ENCODE measurements at places on chromosomes 12 and 14.

- no peak for DNase-seq
Observed at GRCh38 chr14:69323999-69324282, 64.0 kb downstream of the GALNT16 start.

- no peak for DNase-seq
Observed at GRCh38 chr14:32578181-32578580, 249.1 kb downstream of the AKAP6 start.

DNA sequence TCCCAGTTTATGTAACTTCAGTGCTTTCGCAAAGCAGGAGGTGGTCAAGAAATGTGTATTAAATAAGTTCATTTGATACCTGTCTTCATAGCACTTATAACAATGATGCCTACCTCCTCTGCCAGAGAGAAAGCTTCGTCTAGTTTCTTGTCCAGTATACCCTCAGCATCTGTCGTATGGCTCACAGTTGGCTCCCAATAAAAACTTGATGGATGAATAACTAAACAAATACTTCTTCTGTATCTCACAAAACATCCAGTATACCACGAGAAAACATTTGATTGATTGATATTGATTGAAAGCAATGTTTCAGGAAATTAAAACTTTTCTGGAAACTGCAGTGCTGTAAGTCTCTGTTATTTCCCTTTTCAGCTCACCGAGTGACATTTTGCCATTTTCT is 26.9 kb upstream of the PTGDR start:
- no peak for DNase-seq

DNA sequence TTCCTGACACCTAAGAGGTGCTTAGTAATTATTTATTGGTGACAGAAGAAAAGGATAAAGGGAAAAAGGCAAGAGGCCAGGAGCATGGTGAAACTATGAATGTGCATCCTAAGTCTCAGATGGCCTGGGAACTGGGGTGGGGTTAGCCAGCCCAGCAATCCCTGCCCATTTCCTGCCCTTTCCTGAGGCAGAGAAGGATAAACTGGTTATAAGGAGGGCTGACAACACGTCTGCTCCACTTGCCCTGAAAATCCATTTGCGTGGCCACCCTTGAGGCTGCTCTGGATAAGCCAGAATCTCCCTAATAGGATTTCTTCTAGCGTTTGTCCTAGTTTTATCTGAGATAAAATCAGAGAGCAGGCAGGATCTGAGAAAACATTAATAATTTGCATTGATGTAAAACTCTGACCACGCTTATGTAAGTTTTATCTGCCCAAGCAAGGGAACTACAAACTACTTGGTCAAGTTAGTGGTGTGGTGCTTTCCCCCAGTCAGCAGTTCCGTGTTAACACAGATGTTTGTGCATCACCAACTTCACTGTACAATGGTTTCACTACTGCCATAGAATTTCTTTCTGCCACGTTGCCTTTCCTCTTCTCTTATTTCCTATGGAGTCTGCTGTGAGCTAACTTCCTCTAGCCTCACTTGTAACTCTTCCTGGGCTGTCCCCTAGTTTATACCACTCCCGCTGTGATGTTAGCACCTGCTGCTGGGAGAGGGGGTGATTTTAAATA is 392.7 kb downstream of the RPS29 start:
- DNase-seq = no peak

DNA sequence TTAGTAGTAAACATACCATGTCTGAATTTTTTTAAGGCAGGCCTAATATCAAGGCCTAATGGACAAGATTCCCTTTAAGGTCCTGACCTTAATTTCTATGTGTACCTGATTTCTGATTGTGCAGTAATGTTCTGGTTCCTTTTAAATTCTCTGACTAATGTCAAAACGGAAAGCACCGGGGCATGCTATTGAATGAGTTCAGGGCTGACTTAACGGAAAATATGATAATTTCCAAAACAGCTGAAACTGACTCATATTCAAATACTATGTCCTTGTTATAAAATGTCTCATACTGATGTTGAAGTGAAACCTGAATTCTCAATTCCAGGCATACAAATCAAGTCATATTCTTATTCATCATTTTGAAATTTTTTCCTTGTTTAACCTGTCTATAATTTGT is 6.7 kb downstream of the TAS2R43 start:
- DNase-seq = no peak

GRCh38 chr14:21347201-21347600 is 36.6 kb downstream of the SUPT16H start:
- DNase-seq = no peak

DNA sequence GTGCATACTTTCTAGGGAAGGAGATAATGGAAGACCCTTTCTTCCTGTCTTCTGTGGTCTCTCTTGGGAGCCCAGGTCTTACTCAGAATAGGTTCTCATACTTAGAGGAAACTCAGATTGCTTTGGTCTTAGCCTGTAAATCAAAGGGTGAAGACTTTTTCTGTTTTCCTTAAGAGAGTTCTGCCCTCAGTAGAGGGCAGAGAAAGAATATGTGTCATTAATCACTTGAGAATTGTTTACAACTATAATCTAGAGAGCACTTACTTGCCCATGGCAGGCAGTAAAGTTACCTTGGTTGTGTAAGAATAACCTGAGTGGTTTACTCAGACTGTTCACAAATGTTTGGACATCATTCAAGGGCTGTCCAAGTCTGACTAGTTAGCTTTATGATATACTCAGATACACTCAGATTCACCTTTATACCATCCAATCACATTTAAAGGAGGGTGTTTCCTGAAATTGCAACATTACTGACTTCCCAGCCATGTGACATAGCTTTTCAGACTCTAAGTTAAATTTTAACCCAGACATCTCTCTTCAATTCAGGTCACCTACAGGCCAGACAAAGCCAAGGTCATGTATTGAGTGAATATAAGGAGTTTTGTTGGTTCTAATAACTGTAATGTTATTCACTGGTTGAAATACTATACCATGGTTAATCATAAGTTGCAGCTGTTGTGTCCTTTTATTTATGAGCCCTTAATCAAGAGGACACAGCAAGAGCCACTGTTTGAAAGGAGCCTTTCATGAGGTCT is 372.2 kb downstream of the RAD51B start:
- no peak for DNase-seq

DNA sequence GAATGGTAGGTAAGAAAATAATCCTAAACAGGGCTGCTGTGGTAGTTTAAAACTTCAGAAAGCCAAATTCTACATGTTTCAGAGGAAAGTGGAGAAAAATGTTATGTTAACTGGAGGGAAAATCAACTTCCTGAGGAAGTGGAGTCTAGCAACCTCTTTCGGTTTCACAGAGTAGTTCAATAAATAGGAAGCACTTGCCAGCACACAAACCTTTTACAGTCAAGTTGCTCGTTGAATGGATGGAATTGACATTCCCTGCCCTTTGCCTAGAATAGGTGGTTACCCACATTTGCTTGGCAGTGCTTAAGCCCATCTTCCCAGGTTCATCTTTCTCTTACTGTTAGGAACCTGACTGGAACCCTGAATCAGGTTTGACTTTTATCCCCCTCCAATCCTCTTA is 15.9 kb downstream of the ANKRD13A start:
- DNase-seq = no peak

- DNase-seq = no peak
Observed at GRCh38 chr14:88364710-88365413, 20.6 kb upstream of the SPATA7 start.

GRCh38 chr12:51863933-51864832 is 15.7 kb upstream of the FIGNL2 start:
- no peak for DNase-seq

GRCh38 chr14:84208451-84208850 is 1321.5 kb upstream of the FLRT2 start:
- no peak for DNase-seq

DNA sequence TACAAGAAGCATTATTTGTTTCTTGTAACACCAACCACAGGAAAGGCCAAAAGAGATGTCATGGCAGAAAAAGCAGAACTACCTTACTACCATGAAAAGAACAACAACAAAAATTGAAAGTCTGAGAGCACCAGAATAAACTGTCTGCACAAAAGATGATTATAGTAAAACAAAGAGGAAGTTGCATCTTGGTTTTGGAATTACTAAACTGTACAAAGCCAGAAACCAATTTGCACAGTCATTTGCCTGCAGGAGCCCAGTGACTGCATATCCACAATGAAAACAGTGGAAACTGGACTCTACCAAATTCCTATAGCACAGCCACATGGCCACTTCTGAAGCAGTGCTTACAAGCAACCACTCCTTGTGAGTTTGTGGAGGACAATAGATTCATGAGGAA is 276.2 kb downstream of the SSPN start:
- DNase-seq = no peak

DNA sequence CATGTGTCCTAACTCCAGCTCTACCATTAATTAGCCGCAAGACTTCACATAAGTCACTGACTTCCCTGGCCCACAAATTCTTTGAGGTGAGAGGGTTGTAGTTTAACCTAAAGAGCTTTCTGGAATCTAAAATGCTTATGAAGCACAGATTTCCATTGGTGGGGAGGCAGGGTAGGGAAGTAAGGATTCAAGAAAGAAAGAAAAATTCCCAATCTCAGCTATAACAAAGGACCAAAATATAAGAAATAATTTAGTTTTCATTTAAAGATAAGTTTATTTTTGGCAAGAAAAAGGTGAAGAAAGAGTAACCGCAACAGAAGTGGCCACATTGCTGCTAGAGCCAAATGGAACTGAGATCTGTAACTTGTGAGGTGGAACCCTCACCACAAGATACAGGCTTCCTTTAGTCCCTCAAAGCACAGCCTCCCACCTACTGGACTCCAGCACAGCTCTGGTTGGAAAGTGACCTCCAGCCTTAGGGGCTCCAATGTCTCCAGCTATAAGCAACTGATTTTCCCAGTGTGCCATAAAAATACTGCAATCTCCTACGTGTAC is 23.6 kb downstream of the DAD1 start:
- DNase-seq = no peak

DNA sequence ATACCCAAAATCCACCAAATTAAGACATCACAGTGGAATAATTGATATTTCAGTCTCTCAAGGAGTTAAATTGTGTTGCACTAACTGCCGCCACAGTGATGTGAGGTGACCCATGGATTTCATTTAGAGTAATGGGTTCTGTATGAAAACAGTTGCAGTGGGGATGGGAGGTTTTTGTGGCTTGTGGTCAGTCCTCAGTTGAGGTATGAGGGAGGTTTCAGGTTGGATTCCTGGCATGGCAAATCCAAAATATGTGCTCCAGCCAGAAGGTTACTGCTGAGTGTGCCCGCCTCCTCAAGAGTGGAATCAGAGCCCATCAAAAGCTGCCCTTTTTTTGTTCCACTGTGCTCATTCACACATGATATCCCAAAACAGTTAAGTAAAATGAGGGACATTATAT is 487.1 kb downstream of the EGLN3 start:
- no peak for DNase-seq

- no peak for DNase-seq
Observed at GRCh38 chr14:70909733-70910614, 2.7 kb downstream of the PCNX1 start.

GRCh38 chr12:9039397-9039977 is 50.1 kb downstream of the KLRG1 start:
- DNase-seq = no peak

- DNase-seq = no peak
Observed at GRCh38 chr12:31815096-31815495, 86.3 kb upstream of the AMN1 start.

DNA sequence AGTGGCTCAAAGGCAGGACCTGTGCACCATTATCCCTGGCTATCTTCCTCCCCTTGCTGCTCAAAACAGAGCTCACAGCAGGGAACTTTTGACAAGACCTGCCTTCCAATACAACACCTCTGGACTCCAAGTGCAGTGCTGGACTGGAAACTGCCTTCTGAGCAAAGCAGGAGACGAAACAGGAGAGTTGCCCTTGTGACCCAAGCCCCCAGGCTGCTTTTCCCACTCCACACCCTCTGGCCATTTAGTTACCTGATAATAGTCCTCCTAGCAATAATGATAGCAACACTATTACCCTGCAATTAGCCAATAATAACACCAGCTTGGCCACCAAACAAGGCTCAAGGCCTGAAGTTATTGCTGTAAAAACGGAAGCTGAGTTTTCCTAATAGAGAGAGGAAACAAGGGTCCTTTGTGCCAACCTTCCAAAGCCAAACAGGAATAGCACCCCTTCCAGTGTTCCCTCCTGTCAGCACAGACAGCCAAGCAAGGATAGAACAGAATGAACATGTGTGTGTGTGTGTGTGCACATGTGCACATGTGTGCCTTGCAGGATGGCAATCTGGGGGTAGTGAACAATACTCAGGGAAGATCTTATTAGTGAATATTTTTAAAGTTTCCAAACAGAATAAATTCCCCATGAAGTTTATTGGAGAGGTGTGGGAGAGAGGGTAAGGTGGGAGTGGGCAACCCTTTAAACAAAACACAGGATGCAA is 9.2 kb upstream of the KRT73 start:
- no peak for DNase-seq

GRCh38 chr14:23481979-23482822 is 12.7 kb downstream of the NGDN start:
- DNase-seq = no peak

Data from chondrocyte (in vitro differentiated cells).